MV-4-11 (cell line): ENCODE measurements at places on chromosomes 2 and 18.

GRCh38 chr18:7224198-7224597, 6.7 kb upstream of the LRRC30 start:
- DNase-seq, result no peak

- no peak for DNase-seq
Observed at GRCh38 chr2:150876251-150876950, 385.3 kb downstream of the RBM43 start.

GRCh38 chr18:70029163-70029562, 81.5 kb upstream of the CD226 start:
- DNase-seq, result no peak

GRCh38 chr18:46160050-46160798, 56.0 kb downstream of the HAUS1 start:
- no peak for DNase-seq

GRCh38 chr2:120887741-120888231, 152.1 kb downstream of the GLI2 start:
- no peak for DNase-seq

DNA sequence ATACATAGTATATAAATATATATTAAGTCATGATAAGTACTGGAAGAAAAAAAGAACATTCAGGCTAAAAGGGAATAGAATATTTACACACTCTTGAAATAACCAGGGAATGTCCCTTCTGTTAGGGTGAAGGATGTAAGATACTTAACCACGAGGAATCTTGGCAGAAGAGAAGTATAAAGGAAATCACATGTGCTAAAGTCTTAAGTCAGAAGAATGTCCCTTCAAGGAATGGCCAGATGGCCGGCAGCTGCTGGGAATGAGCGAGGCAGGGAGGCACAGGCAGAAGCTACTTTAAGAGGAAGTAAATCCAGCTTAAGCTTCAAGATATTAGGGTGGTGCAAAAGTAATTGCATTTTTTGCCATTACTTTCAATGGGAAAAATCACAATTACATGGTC, 5.5 kb downstream of the CCDC102B start:
- no peak for DNase-seq

GRCh38 chr18:53850902-53851301, 373.6 kb downstream of the MBD2 start:
- no peak for DNase-seq

- DNase-seq, result no peak
Observed at GRCh38 chr2:155060896-155061295, 362.4 kb downstream of the KCNJ3 start.

- DNase-seq, result no peak
Observed at GRCh38 chr2:73256618-73256922, 22.5 kb downstream of the CCT7 start.

DNA sequence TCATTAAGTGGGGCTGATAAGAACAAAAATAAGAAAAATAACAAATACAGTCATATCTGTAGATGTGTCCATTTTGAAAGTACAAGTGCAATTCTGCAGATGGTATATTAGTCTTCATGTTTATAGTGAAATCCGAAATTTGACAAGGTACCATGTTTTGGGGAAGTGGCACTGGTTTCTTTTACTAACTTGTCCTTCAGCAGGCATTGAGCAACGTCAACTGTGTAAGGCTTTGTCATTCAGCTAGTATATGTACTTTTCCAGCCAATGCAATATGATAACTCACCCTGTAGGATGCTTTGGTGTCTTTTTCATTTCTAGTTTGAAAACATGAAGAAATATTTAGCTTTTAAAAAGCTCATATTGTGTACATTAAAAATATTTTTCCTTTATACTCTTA, 139.9 kb downstream of the MCFD2 start:
- DNase-seq, result peak; percentile 84

DNA sequence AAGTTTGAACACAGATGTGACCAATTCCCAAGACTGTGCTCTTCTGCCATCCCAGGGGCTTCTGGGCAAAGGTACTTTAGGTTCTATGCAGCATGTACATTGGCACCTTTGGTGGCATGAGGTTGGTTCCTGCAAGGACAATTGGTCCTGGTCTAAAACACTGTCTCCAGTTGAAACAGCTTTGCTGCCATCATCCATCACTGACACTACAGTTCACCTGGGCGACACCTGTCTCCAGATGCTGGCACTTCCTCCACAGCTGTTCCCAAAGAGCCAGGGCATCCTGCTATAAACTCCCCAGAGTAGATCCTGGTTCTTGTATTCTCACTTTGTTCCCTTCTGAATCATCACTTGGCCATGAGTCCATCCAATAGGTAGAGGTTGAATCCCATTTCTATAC, 60.6 kb downstream of the FHOD3 start:
- no peak for DNase-seq

DNA sequence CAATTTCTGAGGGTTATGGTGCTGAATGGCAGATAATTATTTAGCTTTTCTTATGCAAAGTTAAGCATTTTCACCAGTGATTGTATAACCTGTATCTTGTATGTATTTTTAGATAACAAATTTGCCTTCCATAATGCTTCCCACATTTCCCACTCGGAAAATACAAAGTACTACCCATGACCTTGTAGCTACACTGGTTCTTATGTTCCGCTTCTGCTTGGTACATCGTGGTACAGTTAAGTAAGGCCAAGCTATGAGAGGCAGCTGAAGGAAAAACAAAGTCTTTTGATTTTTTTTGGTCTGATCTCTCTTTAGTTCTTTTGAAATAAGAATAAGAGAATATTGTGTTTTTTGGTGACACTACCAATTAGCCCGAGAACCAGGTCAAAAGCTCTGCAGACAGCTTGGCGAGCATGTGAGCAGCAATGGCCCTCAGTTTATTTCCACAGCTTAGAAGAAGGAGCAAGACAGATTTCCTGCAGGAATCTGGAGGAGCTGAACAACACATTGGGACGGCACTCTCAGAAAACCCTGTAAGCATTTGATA, 26.8 kb downstream of the SH3YL1 start:
- no peak for DNase-seq

- DNase-seq, result peak; percentile 48
Observed at GRCh38 chr2:26455670-26456439, 22.1 kb downstream of the OTOF start.

GRCh38 chr18:32257084-32257785, 67.4 kb downstream of the MEP1B start:
- peak; percentile 24 for DNase-seq

DNA sequence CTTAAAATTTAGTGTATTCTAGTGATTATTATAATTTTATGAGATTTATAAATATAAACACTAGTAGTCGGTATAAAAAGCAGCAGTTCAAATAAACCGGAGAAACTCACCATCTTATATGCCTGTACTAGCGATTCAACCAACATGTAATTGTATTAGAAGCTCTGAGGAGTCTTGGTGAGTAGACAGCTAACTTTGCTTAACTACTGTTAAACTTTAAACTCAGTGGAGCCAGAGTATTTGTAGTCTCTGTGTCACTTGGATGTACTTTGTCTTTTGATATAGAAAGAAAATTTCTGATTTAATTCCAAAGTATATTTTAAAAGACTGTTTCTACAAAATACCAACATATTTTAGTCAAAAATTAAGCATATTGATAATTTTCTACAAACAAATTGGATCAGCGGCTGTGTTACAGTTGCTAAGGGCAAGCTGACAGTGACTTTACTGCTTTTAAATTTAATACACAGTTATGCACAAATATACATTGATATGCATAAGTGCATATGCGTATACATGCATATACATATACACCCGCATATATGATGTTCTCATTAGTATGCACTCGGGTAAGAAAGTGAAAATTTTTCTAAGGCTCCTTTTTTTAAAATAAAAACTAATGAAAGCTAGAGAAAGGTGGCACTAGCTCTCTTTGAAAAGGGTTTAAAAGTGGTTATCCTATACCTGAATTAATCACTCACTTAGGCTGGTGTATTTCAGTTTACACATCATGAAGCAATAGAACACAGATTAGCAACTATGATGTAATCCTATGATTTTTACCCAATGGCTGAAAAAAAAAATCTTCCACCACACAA, 374.5 kb downstream of the NCKAP5 start:
- DNase-seq, result no peak

DNA sequence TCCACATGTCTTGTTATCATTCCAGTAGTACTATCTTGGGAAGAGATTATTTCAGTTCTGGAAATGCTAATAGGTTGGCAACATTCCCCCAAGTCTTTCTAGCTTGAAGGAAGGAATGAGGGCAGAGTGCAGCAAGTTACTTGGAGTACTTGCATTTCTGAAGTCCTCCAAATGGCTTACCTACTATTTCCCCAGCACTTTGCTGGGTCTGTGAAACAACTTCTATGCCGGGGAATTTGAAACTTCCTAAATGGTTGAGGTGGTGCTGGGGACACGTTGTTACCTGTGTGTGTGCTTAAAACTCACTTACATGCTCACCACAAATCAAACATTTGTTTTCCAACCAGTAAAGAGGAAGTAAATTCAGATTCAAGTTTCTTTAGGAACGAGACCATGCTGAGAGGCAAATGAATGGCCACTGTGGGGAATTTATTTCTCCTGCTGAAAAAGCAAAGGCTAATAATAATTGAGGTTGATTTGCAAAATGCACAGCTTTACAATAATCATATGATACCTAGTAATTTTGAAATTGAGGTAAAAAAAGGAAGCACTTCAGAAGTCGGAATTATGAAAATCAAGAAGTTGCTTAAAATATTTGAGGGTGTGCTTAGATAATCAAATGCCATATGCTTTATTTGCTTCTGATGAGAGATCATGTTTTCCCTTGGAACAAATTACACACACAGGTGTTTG, 1167.7 kb upstream of the ZEB2 start:
- no peak for DNase-seq

DNA sequence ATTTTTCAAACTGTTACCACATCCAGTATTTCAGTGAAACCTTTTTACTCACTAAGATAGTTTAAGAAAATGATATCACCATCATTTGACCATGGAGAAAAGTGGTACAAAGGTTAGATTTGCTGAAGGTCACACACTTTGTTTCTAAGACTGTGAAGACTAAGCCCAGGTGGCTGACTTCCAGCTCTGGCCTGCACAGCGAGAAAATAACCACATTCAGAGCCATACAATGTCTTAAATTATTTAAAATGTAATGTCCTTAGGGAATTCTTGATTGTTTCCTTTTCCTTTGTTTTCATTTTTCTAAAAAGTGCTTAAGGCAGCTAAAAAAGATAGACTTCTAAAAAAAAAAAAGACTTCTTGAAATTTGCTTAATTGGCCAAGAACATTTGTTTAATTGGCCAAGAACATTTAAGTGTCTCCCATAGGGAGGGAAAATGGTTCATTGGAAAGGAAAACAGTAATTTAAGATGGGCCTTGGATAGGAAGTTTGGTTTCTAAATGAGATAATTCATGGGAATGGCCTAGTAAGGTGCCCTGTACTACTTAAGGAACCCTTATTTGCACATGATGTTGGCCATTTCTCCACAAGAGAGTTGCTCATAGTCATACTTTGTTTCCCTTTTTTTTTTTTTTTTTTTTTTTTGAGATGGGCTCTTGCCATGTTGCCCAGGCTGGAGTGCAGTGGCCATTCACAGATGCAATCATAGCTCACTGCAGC, 45.2 kb downstream of the CYP1B1 start:
- DNase-seq, result no peak

DNA sequence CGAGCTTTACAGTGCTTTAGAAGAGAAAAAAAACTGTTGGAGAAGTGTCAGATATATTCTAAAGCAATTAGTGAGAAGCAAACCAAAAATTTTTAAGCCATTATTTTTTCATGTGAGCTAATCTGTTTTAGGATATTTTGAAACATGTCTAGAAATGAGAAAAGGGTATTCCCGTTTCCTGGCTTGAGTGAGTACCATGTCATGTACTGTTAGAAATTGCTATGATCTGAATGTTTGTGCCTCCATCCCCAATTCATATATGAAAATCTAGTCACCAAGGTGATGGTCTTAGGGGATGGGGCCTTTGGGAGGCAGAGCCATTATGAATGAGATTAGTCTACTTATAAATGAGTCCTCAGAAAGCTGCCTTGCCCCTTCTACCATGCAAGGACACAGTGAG, 493.3 kb upstream of the GCFC2 start:
- no peak for DNase-seq

DNA sequence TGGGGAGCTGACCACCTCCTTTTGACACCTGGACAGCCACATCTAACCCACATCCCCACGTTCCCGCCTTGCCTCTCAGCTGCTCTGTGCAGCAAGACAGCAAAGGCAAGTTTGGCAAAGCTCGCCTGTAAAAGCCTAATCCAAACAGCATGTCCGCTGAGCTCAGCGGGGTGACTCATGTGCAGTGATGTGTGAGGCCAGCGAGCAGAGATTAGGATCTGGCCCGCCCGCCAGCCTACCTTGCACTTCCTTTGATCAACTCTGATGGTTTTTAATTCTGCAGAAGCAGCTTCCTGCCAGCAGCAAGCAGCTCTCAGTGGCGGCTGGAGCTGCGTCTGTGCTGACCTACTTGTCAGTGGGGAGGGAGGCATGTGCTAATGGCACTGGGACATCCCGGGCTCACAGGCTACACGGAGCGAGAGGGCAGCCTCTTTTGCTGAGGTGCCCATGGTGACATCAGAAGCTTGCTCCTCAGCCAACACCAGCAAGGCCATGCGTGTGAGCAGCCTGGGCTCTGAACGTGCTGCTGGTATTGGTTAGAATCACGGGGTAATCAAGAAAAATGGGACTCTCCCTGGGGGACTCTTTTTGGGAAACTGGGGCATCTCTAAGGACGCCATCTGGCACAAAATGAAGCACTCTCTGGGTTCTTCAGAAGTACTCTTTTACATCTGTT, 36.0 kb upstream of the EML4 start:
- DNase-seq, result peak; percentile 63

DNA sequence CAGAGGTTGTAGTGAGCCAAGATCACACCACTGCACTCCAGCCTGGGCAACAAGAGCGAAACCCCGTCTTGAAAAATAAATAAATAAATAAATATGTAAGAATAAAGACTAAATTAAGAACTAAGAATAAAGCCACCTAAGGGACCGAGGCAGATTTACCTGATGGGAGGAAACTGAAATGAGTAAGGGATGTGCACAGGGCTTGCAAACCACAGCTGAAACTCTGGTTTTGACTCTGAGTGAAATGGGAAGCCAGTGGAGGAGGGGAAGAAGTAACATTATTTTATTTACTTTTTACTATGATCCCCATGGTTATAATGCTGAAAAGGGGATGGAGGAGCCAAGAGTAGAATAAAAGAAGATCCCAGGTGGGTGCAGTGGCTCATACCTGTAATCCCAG, 107.3 kb downstream of the CABYR start:
- no peak for DNase-seq

DNA sequence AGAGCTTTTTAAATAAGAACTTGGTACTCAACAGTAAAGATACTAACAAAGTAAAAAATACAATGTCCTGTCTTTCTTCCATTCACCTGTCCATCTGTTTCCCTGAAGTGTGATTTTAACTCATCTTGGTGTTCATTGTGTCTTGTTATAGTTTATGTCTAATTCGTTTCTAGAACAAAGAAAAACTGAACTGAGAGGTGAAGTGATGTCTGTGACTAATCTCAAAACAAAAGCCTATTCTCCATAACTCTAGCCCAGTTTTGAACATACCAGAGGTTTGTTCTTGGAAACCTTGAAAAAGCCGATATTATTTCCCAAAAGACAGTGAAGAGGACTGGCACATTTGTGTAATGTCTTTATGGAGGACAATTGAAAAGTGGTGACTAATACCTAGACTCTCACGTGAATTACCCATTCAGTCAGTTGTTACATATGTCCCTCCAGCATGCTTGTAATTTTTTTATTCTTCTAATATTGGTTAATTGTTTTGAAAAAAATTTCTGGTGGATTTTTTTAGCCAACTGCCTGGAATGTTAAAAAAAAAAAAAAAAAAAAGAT, 725.8 kb downstream of the SATB2 start:
- DNase-seq, result no peak

GRCh38 chr2:237863689-237864443, 4.4 kb downstream of the RAMP1 start:
- no peak for DNase-seq
